ENCODE measurements at places on chromosomes 7 and 10. TPM values are rescaled to one million over a fixed set of nuclear protein-coding genes. Genes with fewer than 3 reads are reported as not detected.

The NEUROG3 gene
- total RNA-seq, result not detected

The HMX2 gene
- not detected for total RNA-seq

The MSMB gene
- total RNA-seq, result not detected

The ARF5 gene
- total RNA-seq, result 279 TPM

The PTPN20 gene
- total RNA-seq, result 9.5 TPM

The PDE6C gene
- not detected for total RNA-seq

The ANKRD30A gene
- not detected for total RNA-seq

The CALHM2 gene
- total RNA-seq, result 0.87 TPM

The SFTPA2 gene
- total RNA-seq, result not detected

The NKX6-2 gene
- total RNA-seq, result not detected

The FAM131B gene
- 4.2 TPM for total RNA-seq

The PROSER2 gene
- 84.9 TPM for total RNA-seq

The SYT15 gene
- total RNA-seq, result 1.0 TPM

The HMX3 gene
- total RNA-seq, result not detected

The STOX1 gene
- 2.9 TPM for total RNA-seq

The GOLGA7B gene
- total RNA-seq, result 0.05 TPM

The CALN1 gene
- total RNA-seq, result not detected

The SYNPO2L gene
- not detected for total RNA-seq

The MCM10 gene
- total RNA-seq, result 0.55 TPM

The IRF5 gene
- 7.7 TPM for total RNA-seq

The GPR37 gene
- total RNA-seq, result 4.2 TPM

The CCZ1B gene
- 23.1 TPM for total RNA-seq

The CHCHD1 gene
- total RNA-seq, result 13.1 TPM

The PRKAR2B gene
- total RNA-seq, result 0.80 TPM

The FAM25G gene
- not detected for total RNA-seq

The ERVW-1 gene
- total RNA-seq, result not detected

The TMEM130 gene
- total RNA-seq, result 0.60 TPM

The TRIL gene
- 0.94 TPM for total RNA-seq

The CFAP70 gene
- total RNA-seq, result 3.7 TPM

The STAG3 gene
- total RNA-seq, result not detected

The GDF2 gene
- not detected for total RNA-seq

The SLC37A3 gene
- total RNA-seq, result 56.2 TPM

The OR2A1 gene
- 0.05 TPM for total RNA-seq

The CCDC136 gene
- not detected for total RNA-seq

The ANXA8L1 gene
- not detected for total RNA-seq

The SLC29A4 gene
- total RNA-seq, result 2.6 TPM

The METTL27 gene
- total RNA-seq, result 1.4 TPM

The FAM25A gene
- not detected for total RNA-seq

The NODAL gene
- not detected for total RNA-seq

The NACAD gene
- 7.4 TPM for total RNA-seq

The IL6 gene
- 84.2 TPM for total RNA-seq

The BEND7 gene
- 36.4 TPM for total RNA-seq

The A1CF gene
- 0.05 TPM for total RNA-seq

The KLF14 gene
- 0.05 TPM for total RNA-seq

The SPDYE2B gene
- not detected for total RNA-seq

The UCN3 gene
- total RNA-seq, result not detected

The GPR22 gene
- not detected for total RNA-seq

All from renal cortical epithelial cell (primary cell).